ENCODE measurements at places on chromosomes 6 and 20.

- no peak for DNase-seq
Observed at GRCh38 chr20:41177636-41178035, 40.3 kb downstream of the PLCG1 start.

GRCh38 chr20:11173916-11174315 is 500.1 kb upstream of the JAG1 start:
- no peak for DNase-seq

DNA sequence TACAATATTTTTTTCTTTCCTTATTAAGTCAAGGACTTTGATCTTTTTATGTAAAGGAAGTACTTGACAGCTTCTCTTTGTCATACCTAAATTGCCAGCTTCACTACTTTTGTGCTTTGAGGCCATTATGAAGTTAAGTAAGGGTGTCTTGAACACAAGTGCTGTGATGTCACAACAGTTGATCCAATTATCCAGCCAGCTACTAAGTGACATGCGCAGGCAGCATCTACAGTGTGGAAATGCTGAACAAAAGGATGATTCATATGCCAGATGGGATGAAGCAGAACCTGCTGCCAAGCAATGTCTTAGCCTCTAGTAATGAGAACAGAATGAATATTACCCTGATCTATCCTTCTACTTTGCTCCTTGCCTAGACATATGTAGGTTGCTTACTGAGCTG is 68.3 kb upstream of the TMEM244 start:
- DNase-seq, result no peak

- no peak for DNase-seq
Observed at GRCh38 chr20:1676650-1677049, 19.1 kb upstream of the SIRPG start.

DNA sequence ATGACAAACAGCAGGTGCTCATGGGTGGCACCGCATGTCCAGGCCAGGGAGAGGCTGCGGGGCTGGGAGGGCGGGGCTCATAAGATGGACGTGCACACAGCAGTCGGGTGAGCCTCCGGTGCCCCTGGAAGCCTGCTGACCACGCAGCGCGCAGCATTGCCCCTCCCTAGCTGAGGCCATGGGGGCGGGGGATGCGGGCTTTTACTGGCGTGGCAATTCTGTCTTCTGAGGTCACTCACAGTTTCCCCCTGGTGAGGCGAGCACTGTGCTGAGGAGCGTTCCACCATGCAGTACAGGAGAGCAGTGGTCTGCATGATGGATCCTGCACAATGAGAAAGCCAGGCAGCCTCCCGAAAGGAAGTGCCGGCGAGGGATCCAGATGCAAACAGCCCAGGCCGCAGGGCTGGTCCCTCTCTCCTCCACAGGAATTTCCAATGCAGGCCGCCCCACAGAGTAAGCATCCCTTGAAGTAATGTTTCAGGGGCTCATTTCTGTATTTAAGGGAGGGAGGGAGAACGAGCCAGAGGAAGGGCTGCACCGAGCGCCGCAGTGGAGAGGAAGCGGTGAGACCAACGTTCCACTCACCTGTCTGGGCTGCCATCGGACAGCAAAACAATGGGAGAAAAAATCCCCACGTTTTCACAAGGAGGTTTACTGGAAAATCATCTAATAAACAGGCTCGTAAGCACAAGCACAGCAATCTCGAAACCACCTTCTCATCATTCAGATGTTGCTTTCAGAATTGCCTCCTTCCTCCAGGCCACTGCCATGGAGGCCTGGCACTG is 56.0 kb downstream of the IRF4 start:
- DNase-seq, result no peak

- no peak for DNase-seq
Observed at GRCh38 chr6:100166956-100167355, 172.9 kb upstream of the MCHR2 start.

DNA sequence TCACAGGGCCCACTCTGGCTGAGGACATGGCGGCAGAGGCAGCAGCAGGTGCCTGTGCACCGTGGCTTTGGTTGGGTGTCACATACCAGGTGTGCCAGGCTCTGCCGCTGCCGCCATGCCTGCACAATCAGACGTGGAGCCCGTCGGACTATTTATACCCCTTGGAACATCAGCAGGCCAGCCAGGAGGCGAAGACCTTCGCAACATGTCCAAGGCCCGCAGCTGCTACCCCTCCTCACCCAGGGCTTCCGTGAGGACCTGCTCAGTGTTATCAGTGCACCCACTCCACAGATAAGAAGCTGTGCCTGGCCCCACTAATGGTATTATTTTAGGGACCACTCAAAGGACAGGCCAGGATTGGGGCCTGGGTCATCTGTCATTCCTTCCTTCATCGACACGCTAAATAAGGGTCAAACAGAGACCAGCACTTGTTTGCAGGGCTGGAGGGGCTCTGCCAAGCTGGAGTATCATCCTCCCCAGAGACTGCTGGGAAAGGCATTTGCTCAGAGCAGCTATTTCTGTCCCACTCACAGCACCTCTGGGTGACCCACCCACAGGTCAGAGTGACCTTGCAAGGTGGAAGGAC is 109.2 kb downstream of the BMP7 start:
- DNase-seq, result no peak

DNA sequence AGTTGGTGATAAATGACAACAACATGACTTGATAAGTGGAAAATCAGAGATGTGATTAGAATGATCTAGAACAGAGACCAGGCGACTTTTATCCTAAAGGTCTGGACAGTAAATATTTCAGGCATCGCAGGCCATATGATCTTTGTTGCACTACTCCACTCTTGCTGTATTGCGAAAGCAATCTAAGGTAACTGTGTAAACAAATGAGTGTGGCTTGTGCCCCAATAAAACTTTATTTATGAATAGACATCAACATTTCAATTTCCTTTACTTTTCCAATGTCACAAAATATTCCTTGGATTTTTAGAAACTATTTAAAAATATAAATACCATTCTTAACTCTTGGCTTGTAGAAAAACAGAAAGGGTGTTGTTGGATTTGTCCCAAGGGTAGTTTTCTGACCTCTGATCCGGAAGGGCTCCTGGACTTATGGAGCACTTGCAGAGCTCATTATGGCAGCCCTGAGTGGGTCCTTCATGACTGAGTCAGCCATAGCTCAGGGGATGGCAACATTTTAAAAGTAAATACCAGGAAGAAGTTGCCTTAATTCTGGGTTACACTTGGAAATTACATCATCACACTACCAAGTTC is 34.5 kb downstream of the IL20RA start:
- DNase-seq, result no peak

- no peak for DNase-seq
Observed at GRCh38 chr6:42372699-42373098, 79.0 kb downstream of the TRERF1 start.

GRCh38 chr6:138817799-138818198 is 21.9 kb downstream of the ECT2L start:
- DNase-seq, result no peak
